LHCN-M2 (cell line): ENCODE measurements at places on chromosomes 7 and 10. TPM values are rescaled to one million over a fixed set of nuclear protein-coding genes. Genes with fewer than 3 reads are reported as not detected.

FAM25C gene
- total RNA-seq = not detected in 2 replicates

PPP1R3C gene
- 74.9 and 101 TPM in 2 replicates for total RNA-seq

SFTPA1 gene
- total RNA-seq = not detected in 2 replicates

DNA sequence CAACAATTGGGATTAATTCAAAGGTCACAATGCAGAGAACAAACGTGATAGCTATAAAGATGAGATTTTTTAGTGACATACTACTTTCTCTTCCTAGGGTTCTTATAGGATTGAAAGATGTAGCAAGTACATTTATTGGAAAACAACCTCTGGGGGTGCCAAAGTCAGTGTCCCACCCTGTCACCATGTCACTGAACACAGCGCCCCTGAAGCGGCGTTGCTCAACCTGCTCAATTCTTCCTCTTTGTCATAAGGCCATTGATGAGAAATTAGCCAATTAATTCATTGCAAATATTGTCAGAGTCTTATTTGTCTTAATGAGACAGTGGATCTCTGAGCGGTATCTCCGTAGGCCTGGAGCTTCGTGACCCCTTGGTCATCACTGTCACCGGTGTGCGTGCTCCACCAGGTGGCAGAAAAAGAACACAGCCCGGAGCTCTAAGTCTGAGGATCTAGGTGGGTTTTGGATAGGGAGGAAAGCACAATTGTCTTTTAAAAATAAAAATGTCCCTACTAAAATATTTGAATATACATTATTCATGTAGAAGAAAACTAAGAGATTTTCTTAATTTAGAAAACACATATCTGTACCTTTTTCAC is 362.6 kb downstream of the PAXIP1 start:
- no peak for DNase-seq

PNLIPRP1 gene
- total RNA-seq = not detected in 2 replicates

GRCh38 chr7:92827464-92828120 is 8.8 kb downstream of the CDK6 start:
- no peak for DNase-seq

DNA sequence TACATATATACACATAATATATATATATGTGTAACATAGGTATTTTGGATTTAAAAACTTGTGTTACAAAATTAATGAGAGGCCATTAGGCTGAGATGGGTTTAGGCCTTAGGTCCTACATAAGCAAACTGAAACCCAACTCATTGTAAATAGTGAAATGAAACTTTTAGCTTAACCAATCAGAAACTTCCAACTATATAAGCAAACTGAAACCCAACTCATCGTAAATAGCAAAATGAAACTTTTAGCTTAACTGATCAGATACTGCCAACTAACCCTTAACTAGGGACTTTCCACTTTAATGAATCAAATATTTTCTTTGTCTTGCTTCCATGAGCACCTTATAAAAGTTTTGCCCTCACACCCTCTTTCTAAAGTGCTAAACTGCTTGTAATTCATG is 17.3 kb upstream of the SAMD9L start:
- DNase-seq = peak; percentile 23

ADAM8 gene
- 0.57 and 0.77 TPM in 2 replicates for total RNA-seq

- DNase-seq = no peak
Measured at GRCh38 chr7:45692031-45692430, 117.9 kb downstream of the ADCY1 start.

NPM3 gene
- 117 and 123 TPM in 2 replicates for total RNA-seq

DNA sequence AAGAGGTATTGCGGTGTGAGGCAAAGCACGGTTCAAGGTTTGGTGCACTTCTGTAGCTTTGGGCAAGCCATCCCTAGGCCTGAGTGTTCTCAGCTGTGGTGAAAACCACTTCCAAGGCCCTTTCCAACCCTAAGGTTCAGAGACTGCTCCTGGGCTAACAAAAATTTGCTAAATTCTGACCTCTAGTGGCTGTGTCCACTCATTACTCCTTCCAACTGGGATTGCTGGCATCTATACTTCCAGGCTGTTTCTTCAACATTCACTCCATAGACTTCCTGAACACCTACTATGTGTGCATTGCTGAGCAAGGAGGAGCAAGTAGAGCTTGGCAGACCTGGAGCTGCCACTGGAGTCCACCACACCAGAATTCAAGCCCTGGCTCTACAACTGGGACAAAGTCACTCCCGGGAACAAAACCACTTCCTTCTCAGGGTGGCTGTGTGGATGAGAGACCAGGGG is 29.3 kb upstream of the SH3PXD2A start:
- peak; percentile 69 for DNase-seq

NPSR1 gene
- total RNA-seq = not detected in 2 replicates

CUZD1 gene
- total RNA-seq = 2.5 and 4.8 TPM in 2 replicates

DNA sequence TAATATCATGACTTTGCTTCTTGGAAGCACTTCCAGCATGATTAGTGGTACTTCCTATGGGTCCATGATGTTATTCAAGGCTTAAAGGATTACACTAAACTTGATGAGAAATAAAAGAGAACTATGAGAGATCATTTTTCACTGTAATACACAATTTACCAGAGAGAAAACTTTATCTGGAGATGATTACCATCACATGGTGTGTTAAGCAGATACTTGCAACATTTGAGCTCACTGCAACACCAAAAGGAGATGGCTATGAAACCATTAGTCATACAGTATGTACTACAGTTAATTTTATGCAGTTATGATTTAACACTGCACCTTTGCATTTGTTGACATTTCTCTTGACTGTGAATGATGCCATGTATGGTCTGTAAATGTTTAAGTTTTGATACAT is 311.3 kb upstream of the AOAH start:
- DNase-seq = no peak

GATA3 gene
- not detected in 2 replicates for total RNA-seq

- DNase-seq = no peak
Measured at GRCh38 chr7:101615446-101615845, 13.7 kb downstream of the MYL10 start.

DNA sequence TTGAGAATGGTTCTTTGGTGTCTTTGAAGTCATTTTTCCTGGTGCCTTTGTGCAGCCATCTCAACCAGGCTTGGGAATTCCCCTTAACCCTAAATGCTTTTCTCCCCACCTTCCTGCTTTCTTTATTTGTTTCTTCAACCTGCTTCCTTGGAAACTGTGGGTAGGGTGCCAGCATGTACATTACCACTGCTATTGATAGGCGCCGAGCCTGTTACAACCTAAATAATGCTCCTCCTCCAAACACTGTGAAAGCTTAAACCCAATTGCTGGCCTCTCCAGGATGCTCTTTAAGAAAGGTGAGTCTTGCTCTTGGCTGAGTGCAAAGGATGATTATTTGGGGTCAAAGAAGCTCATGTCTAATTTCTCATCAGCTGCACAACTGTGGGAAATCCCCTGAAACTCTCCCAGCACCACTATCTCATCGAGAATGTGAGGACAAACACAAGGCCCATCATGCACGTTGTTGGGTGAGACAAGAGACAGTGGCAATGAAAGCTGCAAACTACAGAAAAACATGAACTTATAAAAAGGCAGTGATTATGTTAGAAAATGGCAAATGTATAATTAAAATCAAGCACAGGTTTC is 285.5 kb upstream of the IGFBP3 start:
- DNase-seq = no peak

DNTT gene
- not detected in 2 replicates for total RNA-seq

AGMO gene
- total RNA-seq = 0.06 TPM in 1 of 2 replicates, not detected in the other

GRCh38 chr10:34815185-34816084 is at the start of gene PARD3:
TSS of gene PARD3 (minus strand) at chr10:34815296. CDS start at chr10:34814995, 301 bp downstream.
- peak; percentile 65 for DNase-seq

DNA sequence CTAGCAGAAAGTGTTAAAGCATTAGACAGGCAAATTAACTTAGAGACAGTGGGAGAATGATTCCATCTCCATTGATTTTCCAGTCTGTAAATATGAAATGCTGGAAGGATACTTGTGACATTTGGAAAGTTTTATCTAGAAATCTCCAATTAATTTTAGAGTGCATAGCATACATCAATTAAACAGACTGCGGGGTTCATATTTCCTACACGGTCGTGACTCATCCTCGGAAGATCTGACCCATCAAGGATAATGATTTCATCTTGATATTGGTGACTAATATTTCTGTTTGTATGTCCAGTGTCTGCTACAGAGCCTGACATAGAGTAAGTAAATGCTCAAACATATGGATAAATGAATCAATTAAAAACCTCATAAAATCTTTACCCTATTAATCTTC is 474.9 kb downstream of the KCNMA1 start:
- peak; percentile 78 for DNase-seq

DNA sequence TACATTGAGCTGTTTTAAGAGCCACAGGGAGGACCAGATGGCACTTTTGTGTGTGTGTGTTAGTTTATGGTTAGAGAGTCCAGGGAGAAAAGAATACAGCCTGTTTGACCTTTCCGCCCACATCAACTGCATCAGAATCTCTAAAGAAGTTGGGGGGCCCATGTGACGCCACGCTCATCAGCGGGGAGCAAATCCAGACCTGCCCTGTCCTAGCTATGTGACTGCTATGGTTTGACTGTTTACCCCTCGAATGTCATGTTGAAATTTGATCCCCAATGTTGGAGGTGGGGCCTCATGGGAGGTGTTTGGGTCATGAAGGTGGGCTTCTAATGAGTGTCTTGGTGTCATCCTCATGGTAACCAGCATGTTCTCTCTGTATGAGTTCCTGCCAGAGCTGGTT is 128.0 kb downstream of the ADRA2A start:
- no peak for DNase-seq

CHN2 gene
- not detected in 2 replicates for total RNA-seq

DNA sequence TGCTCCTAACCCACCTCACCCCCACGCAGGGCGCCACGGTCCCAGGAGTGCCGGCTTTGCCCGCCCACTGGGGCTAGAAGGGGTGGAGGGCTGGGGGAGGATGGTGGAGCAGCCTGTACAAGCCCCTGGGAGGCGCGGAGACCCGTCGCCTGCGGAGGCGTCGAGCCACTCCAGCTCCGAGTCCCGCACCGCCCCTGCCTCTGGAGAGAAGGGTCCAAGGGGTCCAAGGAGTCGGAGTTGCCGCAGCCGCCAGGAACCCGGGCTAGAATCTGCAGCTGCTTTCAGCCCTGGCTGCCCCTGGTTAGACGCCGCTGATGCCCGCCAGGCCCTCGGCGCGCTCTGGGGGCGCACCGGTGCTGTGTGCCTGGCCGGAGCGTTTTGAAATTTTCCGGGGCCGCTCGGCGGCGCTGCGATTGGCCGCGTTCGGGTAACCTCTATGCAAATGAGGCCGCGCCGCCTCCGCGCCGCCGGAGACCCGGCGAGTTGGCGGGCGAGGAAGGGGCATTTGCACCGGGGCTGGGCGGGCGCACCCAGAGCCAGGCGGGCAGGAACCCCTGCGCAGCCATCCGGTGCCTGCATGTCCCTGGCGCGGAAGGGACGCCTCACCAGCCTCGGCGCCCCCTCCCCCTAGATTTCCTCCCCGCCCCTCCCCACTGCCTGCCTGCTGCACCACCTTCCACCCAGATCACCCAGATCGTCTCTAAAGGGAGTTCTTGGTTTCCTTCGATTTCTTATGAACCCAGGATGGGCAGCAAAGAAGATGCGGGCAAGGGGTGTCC is at the start of gene HMX2:
Gene HMX2, plus strand, starts transcription at position 502 of the 779 bp plus-strand sequence. Its CDS starts 243 bp downstream, at position 745.
- no peak for DNase-seq

SPDYE8 gene
- total RNA-seq = not detected in 2 replicates

ZMIZ1 gene
- 10.6 and 12.5 TPM in 2 replicates for total RNA-seq

PAX4 gene
- total RNA-seq = not detected in 2 replicates

DNA sequence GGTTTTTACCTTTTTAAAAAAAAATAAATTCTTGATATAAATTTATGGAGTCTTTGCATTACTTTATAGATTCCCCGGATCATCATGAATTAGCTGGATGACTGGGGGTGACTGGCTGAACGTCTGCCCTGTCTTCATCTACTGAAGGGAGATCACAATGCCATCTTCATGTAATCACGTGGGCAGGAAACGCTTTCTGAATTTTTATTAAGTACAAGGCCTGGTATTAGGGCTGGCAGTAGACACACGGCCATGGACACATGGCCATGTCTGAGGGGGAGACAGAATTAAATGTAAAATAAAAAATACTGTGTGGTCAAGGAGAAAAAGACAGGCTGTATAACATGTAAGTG is 111.2 kb downstream of the VIPR2 start:
- DNase-seq = no peak

DNA sequence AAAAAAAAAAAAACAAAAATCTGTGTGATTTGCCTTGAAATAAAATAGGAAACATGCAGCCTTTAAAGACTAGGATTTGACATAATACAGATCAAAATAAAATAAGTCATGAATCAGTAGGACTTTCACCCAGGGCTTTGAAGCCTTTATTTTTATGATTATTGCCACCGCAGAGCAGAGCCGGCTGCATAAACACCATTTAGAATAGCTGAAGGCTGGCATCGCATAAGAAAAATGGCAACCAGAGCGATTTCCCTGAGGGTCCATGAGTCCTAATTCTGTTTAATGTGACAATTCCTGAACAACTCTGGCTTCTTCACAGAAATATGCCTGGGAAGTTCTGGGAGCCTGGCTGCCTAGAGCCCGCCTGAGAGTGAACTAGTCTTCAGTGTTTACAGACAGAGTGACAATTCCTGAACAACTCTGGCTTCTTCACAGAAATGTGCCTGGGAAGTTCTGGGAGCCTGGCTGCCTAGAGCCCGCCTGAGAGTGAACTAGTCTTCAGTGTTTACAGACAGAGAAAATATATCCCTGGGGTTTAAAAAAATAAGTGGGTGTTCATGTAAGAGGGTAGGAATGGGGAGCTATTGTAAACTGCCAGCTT is 112.0 kb downstream of the EEPD1 start:
- DNase-seq = no peak

NUTM2E gene
- 0.06 TPM in 1 of 2 replicates, not detected in the other for total RNA-seq
